ENCODE measurements at places on chromosomes 5 and 9.

GRCh38 chr5:163330723-163331668 is 106.4 kb upstream of the CCNG1 start:
- no peak overlapping the region for H3K27ac ChIP-seq
- H3K4me3 ChIP-seq: no peak overlapping the region
- H3K36me3 ChIP-seq: no peaks in the 10 kb centered on the region
- no peaks in the 10 kb centered on the region for H3K27me3 ChIP-seq
- no peak for DNase-seq

GRCh38 chr9:83538172-83538889 is at the start of gene FRMD3:
Gene FRMD3 (minus strand): TSS chr9:83538401. CDS start chr9:83538231, 170 bp downstream.
- no peaks in the 10 kb centered on the region for H3K36me3 ChIP-seq
- DNase-seq: peak; percentile 80
- H3K27ac ChIP-seq: no peak within 1 kb of the TSS

DNA sequence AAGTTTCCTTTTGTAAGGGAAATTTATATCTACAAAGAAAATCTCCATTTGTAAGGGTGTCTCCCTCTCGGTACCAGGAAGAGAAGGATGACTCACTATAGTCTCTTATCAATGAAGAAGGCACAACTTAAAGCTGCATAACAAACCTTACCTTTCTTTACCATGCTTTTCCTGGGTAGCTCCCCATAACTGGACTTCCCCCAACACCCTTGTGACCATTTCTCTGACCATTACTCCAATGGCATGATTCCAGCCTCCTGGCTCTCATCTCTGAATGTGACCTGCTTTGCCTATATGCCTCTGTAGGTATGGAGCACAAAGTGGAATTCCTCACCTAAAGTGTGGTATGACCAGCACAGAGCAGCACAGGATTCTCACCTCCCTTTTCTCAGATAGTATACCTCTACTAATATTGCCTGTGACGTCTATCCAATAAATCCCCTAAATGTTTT is 62.8 kb downstream of the GNA14 start:
- no peak overlapping the region for H3K4me3 ChIP-seq
- peaks cover 54% of the 10 kb centered on the region for H3K4me1 ChIP-seq

DNA sequence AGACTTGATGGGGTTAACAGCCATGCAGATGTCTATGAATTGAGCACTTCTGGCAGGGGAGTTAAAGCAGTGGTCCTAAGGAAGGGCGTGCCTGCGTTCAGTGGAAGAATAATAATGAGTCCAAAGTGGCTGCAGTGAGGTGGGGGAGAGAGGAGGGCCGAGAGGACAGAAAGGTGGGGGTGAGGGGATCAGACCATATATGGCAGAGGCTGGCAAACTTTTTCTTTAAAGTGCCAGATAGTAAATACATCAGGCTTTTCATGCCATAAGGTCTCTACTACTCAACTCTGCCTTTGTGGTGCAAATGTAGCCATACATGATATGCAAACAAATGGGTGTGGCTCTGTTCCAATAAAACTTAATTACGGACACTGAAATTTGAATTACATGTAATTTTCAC is 77.1 kb downstream of the STRBP start:
- H3K4me1 ChIP-seq: no peaks in the 10 kb centered on the region
- no peak for DNase-seq

GRCh38 chr9:101514071-101514470 is 19.6 kb upstream of the RNF20 start:
- H3K27ac ChIP-seq: no peak overlapping the region
- no peak overlapping the region for H3K4me3 ChIP-seq
- H3K36me3 ChIP-seq: no peaks in the 10 kb centered on the region
- peaks cover 4% of the 10 kb centered on the region for H3K27me3 ChIP-seq
- peaks cover 10% of the 10 kb centered on the region for H3K4me1 ChIP-seq
- DNase-seq: no peak

- H3K4me3 ChIP-seq: no peak overlapping the region
- no peak for DNase-seq
- H3K4me1 ChIP-seq: peaks cover 25% of the 10 kb centered on the region
- peaks cover 5% of the 10 kb centered on the region for H3K27me3 ChIP-seq
- no peaks in the 10 kb centered on the region for H3K36me3 ChIP-seq
Observed at GRCh38 chr5:56329652-56330051, 96.5 kb upstream of the ANKRD55 start.

- H3K36me3 ChIP-seq: peaks cover 20% of the 10 kb centered on the region
- no peak overlapping the region for H3K4me3 ChIP-seq
- H3K27ac ChIP-seq: no peak overlapping the region
- DNase-seq: no peak
Observed at GRCh38 chr9:131554087-131554842, 8.9 kb downstream of the PRRT1B start.

DNA sequence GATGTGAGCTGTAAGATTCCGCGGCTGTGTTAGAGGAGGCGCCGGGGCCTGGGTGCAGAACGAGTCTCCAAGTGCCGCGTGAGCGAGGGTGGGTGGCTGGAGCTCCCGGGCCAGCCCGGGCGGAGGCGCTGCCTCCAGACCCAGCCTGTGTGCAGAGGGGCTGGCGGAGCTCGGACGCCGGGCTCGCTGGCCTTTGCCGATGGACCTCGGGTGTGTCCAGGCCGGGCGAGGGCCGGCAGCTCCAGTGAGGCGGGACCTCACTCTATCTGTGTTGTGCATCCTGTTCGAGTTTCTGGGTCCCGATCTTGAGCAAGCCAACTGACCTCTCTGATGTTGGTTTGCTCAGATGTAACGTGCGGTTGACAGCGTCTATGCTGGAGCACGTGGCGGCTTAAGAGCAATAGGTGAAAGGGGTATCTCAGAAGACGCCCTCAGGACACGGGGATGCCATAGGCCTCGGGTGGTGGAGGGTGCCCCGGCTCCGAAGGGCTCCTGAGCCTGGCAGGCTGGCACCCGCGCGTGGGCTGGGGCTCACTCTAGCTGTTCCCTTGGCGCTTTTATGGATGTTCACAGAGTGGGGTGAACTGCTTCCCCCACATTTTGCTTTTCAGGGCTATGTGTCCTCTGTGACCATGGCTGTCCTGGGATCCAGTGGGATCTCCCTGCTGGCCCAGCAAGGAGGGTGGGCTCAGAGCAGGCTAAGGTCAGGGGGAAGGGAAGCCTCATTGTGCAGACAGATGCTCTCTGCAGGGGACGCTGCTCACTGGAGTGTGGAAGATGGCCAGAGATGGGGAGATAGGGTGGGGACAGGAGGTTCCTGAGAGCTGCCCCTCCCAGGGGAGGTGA is 69.8 kb downstream of the MRPL36 start:
- no peak overlapping the region for H3K4me3 ChIP-seq
- no peaks in the 10 kb centered on the region for H3K4me1 ChIP-seq
- H3K27me3 ChIP-seq: peaks cover 9% of the 10 kb centered on the region

DNA sequence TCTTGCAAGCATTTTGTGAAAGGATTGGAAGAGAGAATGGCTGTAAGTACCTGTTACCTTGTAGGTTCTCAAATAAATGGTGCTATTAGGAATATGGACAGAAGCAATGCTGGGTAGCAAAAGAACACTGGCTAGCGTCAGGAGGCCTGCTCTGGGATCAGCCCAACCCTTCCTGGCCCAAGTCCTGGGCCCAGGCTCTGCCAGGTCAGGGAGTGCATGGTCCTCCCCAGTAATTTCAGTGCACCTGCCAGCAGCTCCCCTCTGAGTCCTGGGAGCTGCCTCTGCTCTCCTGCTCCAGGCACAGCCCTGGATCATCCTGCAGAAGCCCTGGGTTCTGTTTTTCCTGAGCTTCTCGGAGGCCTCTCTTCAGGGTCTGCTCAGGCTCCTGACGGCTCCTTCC is 89.5 kb upstream of the ARAP3 start:
- H3K27ac ChIP-seq: no peak overlapping the region
- no peak for DNase-seq
- no peak overlapping the region for H3K4me3 ChIP-seq
- H3K36me3 ChIP-seq: no peaks in the 10 kb centered on the region

GRCh38 chr5:82922086-82922734 is 155.0 kb downstream of the TMEM167A start:
- no peak overlapping the region for H3K27ac ChIP-seq
- no peak overlapping the region for H3K4me3 ChIP-seq
- H3K36me3 ChIP-seq: no peaks in the 10 kb centered on the region
- H3K4me1 ChIP-seq: peaks cover 18% of the 10 kb centered on the region

GRCh38 chr5:68027519-68027918 is 188.0 kb upstream of the PIK3R1 start:
- no peak for DNase-seq
- H3K36me3 ChIP-seq: no peaks in the 10 kb centered on the region
- no peak overlapping the region for H3K27ac ChIP-seq
- no peaks in the 10 kb centered on the region for H3K4me1 ChIP-seq

DNA sequence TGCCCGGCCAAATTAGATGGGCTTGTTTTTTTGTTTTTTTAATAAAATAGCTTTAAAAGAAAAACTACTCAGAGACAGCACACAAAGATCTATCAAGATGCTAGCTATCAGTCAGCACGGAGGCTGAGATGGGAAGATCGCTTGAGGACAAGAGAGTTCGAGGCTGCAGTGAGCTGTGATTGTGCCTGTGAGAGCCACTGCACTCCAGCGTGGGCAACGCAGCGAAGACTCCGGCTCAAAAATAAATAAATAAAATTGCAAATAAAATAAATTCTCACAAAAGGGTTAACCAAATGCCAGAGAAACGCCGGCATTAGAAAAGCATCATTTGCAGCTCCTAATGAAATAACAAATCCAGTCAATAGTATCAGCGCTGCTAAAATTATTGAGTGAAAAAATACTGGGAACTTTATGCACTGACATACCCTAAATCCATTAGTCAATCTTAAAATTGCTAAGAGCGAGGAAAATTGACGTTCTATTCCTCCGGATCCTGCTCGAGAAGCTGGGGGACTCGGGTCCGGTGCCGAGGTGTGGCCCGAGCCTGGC is 681 bp downstream of the CPLANE1 start:
- DNase-seq: no peak
- H3K4me3 ChIP-seq: peak overlapping the region; percentile 87
- peaks cover 5% of the 10 kb centered on the region for H3K27me3 ChIP-seq

GRCh38 chr5:108382784-108383330 is 959 bp upstream of the FBXL17 start:
- peak overlapping the region; percentile 93 for H3K4me3 ChIP-seq
- peak; percentile 8 for DNase-seq
- peak overlapping the region; percentile 91 for H3K27ac ChIP-seq
- H3K4me1 ChIP-seq: peaks cover 17% of the 10 kb centered on the region

DNA sequence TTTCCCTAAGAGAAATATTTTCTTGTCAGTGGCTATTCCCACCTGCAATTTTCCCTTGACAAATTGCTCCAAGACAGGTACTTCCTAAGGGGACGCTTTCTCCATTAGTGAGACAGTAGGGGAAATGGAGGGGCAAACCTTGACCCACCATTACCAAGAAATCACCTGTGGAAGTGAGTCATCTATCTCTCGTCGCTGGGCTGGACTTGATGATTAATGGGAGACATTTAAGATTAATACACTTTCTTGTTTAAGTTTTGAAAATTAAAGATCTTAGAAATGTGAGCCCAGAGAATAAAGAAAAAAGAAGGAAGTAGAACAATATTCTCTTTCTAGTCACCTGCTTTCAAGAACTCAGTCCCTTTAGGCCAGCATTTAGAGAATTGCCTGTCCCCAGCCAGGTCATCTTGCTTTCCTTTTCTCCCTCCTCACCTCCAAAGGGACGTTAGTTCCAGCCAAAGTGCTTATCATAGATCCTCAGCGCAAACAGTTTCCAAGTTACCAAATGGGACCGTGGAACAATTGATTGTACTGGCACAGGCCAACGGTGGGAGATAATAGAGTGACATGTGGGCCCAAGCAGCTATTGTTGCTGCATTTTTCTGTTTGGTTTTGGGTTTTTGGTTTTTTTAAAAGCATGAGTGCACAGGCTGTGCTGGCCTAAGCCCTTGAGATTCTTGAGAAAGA is 284.4 kb downstream of the ENC1 start:
- H3K27ac ChIP-seq: no peak overlapping the region
- H3K27me3 ChIP-seq: no peaks in the 10 kb centered on the region
- H3K4me3 ChIP-seq: no peak overlapping the region
- DNase-seq: no peak

DNA sequence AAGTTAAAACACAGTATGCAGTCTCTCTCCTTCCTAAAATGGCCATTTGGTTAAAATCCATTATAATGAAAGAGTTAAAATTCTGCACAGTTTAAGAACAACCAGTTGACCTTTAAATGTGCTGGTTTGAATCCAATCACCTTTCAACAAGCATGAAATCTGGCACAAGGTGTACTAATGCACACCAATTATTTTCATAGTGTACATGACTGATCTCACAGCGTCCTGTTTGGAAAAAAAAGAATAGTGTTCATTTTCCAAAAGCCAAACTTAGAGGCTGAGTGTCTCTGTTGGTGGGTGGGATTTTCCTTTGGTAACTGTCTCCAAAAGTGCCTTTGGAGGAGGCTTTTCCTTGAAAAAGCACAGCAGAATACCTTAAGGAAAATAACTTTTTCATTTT is 180.6 kb downstream of the DEPDC1B start:
- H3K4me1 ChIP-seq: peaks cover 6% of the 10 kb centered on the region
- H3K27ac ChIP-seq: no peak overlapping the region
- no peak overlapping the region for H3K4me3 ChIP-seq
- DNase-seq: no peak

GRCh38 chr9:3823842-3824475 is 298.2 kb upstream of the RFX3 start:
- no peaks in the 10 kb centered on the region for H3K27me3 ChIP-seq
- DNase-seq: no peak
- no peaks in the 10 kb centered on the region for H3K36me3 ChIP-seq
- no peak overlapping the region for H3K27ac ChIP-seq
- no peak overlapping the region for H3K4me3 ChIP-seq

DNA sequence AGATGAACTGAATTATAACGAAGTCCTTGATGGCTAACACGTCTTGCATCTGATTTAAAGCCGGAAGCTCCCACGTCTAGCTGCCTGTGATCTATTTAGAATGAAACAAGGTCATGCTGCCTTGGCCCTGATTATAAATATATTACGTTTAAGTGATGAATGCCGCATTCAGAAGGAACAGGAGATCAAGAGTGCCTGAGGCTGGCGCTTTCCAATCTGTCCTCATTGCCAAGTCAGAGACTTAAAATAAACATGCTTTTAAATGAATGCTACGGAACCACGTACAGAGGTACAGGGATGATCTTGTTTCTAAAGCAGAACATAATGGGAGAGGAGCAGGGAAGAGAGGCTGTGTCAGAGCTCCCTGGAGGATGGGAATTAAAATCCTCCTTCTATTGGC is 292.8 kb downstream of the TLE1 start:
- H3K4me1 ChIP-seq: peaks cover 2% of the 10 kb centered on the region
- no peaks in the 10 kb centered on the region for H3K36me3 ChIP-seq
- H3K27me3 ChIP-seq: no peaks in the 10 kb centered on the region
- H3K4me3 ChIP-seq: no peak overlapping the region
- no peak for DNase-seq
- no peak overlapping the region for H3K27ac ChIP-seq

GRCh38 chr5:73909474-73909873 is 283.5 kb downstream of the ARHGEF28 start:
- H3K4me3 ChIP-seq: no peak overlapping the region
- no peak overlapping the region for H3K27ac ChIP-seq

GRCh38 chr5:4198461-4198860 is 602.8 kb downstream of the IRX1 start:
- peaks cover 2% of the 10 kb centered on the region for H3K4me1 ChIP-seq
- H3K4me3 ChIP-seq: no peak overlapping the region
- H3K36me3 ChIP-seq: peaks cover 4% of the 10 kb centered on the region
- no peak for DNase-seq

All from endothelial cell (in vitro differentiated cells).